ENCODE measurements at places on chromosomes 5 and 9. TPM values are rescaled to one million over a fixed set of nuclear protein-coding genes. Genes with fewer than 3 reads are reported as not detected.

TMEM161B gene
- 9.5 TPM for total RNA-seq

SPATA6L gene
- 2.5 TPM for total RNA-seq

TMEM171 gene
- total RNA-seq = 15.4 TPM

PDE6A gene
- total RNA-seq = not detected

KIF12 gene
- total RNA-seq = 0.53 TPM

TNFSF8 gene
- total RNA-seq = not detected

GDA gene
- total RNA-seq = not detected

SCGB3A2 gene
- not detected for total RNA-seq

BHMT2 gene
- 2.5 TPM for total RNA-seq

RAB3C gene
- 0.14 TPM for total RNA-seq

SMIM33 gene
- total RNA-seq = not detected

TMEM174 gene
- 0.07 TPM for total RNA-seq

EFNA5 gene
- total RNA-seq = 16.7 TPM

ZNF622 gene
- total RNA-seq = 41.9 TPM

TEK gene
- total RNA-seq = 100 TPM

JAKMIP2 gene
- total RNA-seq = not detected

NREP gene
- total RNA-seq = 62.6 TPM

INSL4 gene
- total RNA-seq = not detected

DMRT2 gene
- total RNA-seq = not detected

SELENOP gene
- total RNA-seq = 0.40 TPM

FGD3 gene
- not detected for total RNA-seq

Measured in pulmonary artery endothelial cell (primary cell).